Activated naive CD8-positive, alpha-beta T cell treated with anti-CD3 and anti-CD28 coated beads, Interleukin-2, amount 10 ng/mL, durations not matched to agents 7 days and 5 days (primary cell): ENCODE measurements at places on chromosomes 11 and 22. TPM values are rescaled to one million over a fixed set of nuclear protein-coding genes. Genes with fewer than 3 reads are reported as not detected.

Gene SCGB1C1
- total RNA-seq, result not detected

Gene SLC7A4
- 0.79 TPM for total RNA-seq

- H3K4me1 ChIP-seq, result peaks cover 15% of the 10 kb centered on the region
- no peak overlapping the region for H3K4me3 ChIP-seq
- H3K27ac ChIP-seq, result no peak overlapping the region
Observed at GRCh38 chr11:60831143-60831500, 10.8 kb upstream of the CCDC86 start.

Gene CD3E
- 607 TPM for total RNA-seq

- no peak overlapping the region for H3K27ac ChIP-seq
- peak; percentile 47 for DNase-seq
- peaks cover 2% of the 10 kb centered on the region for H3K4me1 ChIP-seq
- peak overlapping the region; percentile 64 for H3K4me3 ChIP-seq
- peaks cover 54% of the 10 kb centered on the region for H3K27me3 ChIP-seq
Observed at GRCh38 chr11:110093407-110094297, 460 bp downstream of the ZC3H12C start.

- peaks cover 2% of the 10 kb centered on the region for H3K4me1 ChIP-seq
- peak; percentile 79 for DNase-seq
- H3K27me3 ChIP-seq, result peaks cover 2% of the 10 kb centered on the region
- H3K36me3 ChIP-seq, result no peaks in the 10 kb centered on the region
Observed at GRCh38 chr11:112555491-112556364, 295.1 kb upstream of the PLET1 start.

DNA sequence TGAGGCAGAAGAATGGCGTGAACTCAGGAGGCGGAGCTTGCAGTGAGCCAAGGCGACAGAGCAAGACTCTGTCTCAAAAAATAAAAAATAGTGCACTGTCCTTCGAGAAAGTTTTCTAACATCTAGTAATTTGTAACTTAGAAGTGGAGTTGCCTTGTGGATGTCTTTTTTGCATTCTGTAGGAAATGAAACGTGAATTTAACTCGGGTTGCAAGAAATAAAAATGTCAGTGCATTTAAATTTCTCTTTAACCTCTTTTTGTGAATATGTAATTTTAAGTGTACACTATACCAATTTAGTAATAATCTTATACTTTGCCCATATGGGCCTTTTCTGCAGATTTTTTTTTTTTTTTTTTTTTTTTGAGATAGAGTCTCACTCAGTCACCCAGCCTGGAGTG, 26.2 kb upstream of the CRKL start:
- H3K36me3 ChIP-seq, result peaks cover 14% of the 10 kb centered on the region
- no peaks in the 10 kb centered on the region for H3K4me1 ChIP-seq
- no peak overlapping the region for H3K27ac ChIP-seq
